HAP-1 (cell line): ENCODE measurements at places on chromosomes 1 and 21.

GRCh38 chr1:18974606-18975005, 18.1 kb upstream of the IFFO2 start:
- no peak for DNase-seq

GRCh38 chr1:26403656-26404055, 7.0 kb upstream of the LIN28A start:
- no peak for DNase-seq

DNA sequence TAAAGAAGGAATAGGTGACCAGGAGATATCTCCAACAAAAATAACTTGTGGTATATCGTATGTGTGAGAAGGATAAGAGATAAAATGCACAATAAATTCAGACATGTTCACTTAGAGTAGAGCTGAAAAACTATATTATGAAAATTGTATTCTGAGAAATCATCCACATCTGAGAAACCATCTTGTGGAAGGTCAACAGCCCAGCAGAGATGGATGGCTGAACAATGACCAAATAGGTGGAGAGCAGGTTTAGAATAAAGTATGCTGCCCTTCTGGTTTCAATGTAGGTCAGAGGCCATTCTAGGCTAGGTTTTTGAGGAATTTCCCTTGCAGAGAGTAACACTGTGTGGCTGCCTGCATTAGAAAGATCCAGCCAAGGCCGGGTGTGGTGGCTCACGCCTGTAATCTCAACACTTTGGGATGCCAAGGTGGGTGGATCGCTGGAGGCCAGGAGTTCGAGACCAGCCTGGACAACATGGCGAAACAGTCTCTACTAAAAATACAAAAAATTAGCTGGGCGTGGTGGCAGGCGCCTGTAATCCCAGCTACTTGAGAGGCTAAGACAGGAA, 8.8 kb upstream of the UAP1 start:
- DNase-seq: no peak

DNA sequence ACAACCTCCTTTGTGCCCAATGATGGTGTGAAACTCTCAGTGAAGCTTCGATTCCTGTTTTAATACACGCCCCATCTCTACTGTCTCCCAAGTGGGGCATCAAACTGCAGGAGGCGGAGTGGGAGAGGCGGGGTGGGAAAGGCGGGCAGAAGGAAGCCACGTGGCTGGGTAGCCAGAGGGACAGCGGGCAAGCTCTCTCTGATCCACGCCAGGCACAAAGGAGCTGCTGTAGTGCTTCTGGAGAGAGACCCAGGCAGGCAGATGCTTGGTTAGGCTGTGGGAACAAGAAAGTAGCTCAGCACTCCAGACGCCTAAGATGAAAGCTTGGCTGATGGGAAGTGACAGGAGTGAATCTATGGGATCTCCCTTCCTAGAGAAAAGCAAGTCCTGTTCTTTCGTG, 25.7 kb downstream of the TRIM67 start:
- DNase-seq: no peak

DNA sequence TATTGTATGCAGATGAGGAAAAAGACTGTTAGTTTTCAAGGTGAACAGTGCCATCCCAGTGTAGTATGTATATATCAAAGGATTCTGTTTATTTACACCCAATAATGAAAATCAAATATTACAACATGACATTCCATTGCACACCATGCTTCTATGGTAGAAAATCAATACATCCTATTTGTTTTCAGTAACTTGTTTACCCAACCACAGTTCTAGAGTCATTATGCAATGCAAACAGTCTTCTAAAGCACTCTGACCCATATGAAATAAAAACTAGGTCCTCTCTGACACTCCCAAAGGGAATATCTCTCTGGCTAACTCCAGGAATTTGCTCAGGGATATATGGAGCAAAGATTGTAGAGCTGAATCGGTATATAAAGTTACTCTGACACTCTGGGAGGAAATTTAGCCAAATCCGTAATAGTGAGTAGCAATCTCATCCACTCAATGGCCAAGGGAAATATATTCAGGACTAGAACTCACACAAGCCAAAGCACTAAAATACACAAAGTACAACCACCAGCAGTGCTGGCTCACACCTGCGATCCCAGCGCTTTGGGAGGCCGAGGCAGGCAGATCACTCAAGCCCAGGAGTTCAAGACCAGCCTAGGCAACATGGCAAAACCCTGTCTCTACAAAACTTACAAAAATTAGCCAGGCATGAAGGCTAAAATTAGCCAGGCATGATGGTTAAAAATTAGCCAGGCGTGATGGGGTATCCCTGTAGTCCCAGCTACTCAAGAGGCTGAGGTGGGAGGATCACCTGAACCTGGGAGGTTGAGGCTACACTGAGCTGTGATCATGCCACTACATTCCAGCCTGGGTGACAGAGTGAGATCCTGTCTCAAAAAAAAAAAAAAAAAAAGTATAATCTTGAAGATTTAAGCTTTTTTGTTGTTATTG, 75.2 kb downstream of the RERE start:
- no peak for DNase-seq

- no peak for DNase-seq
These were observed 27.5 kb downstream of the TMEM51 start for GRCh38 chr1:15180945-15181523.

GRCh38 chr21:15152591-15152990, 87.8 kb upstream of the NRIP1 start:
- no peak for DNase-seq

- DNase-seq: no peak
These were observed 232.3 kb upstream of the USP24 start for GRCh38 chr1:55447488-55447887.

DNA sequence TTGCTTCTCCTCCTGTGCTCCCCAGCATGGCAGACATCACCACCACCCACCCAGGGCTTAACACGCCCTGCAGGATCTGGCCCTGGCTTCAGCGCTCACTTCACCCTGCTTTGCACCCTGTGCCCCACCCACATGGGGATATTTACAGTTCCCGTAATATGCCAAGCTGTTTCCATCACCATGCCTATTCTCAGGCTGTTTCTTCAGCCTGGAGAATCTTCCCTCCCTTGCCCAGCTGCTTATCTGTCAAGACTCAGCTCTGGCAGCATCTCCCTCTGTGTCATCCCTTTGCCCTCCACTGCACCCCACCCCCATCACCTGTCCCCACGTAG, 3.6 kb upstream of the AHCYL1 start:
- no peak for DNase-seq

DNA sequence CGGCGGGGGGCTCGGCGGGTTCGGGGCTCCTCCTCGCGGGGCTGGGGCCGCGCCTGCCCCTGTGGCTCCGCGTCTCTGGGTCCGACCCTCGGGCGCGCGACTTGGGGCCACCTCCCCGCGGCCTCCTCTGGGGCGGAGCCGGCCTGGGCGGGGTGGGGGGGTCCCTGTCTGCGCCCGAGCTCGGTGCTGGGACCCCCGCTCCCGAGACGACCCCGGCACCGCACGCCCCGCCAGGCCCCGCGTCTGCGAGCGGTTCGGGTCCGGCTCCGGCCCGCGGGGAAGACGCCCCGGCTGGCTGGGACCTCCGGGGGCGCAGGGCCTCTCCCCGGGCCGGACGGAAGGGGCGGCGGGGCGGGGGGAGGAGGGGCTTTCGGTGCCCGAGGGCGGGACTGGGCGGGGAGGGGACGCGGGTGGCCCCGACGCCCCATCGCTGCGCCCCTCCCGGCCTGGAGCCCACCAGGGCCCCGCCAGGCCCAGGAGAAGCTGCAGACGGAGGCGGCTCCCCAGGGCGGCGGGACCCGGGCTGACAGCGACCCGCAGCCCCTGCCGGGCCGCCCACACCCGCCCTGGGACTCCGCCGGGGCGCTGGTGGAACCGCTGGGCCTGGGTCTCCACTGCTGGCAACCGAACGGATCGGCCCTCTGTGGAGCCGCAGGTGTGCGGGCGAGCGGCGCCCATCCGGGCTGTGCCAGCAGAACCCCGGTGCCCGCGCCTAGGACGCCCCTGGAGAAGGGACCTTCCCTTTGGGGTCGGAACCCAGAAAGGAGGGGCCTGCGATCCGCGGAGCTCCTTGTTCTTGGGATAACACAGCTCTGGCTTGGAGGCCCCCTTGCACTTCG, 610 bp downstream of the COL6A2 start:
- peak; percentile 50 for DNase-seq

- no peak for DNase-seq
These were observed 12.8 kb upstream of the ZSCAN20 start for GRCh38 chr1:33459691-33460090.

- DNase-seq: no peak
These were observed 65.5 kb downstream of the NID1 start for GRCh38 chr1:235999259-235999925.

DNA sequence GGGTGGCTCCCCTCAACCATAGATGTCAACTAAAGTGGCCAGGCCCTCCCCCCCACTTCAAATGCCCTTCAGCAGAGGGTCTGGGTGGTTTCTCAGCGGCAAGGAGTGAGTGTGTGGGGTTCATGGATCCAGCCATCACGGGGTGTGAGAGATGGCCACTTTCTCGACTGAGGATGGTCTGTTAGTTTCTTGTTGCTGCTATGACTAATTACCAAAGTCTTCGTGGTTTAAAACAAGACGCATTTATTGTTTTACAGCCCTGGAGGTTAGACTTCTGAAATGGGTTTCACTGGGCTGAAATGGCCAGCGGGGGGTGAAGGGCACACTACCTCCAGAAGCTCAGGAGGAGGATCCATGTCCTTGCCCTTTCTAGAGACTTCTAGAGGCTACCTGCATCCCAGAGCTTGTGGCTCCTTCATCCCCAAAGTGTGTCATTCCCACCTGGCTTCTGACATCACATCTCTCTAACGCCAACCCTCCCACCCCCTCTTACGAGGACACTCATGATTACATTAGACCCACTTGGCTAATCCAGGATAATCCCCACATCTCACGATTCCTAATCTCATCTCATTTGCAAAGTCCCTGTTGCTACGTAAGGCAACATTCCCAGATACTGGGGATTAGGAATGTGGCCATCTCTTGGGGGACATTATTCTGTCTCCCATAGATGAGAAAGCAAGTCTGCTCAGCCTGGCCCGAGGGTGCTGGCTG, 53.0 kb downstream of the EPHB2 start:
- DNase-seq: no peak

DNA sequence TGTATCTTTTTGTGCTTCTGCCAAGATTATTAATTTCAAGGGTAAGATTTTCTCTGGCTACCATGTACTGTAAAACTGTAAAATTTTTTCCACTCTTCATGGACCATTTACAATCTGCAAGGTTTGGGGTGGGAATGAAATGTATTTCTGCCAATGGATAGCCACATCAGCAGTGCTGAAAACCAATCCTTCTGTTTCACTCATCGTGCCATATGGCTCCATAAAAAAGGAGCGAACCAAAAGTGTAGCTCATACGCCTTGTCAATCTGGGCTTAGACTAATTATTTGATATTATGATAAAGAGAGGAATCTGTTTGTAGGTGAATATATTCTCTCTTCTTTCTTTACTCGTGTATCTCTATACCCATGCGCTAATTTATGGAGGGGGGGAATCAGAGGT, 3.0 kb upstream of the SLC44A5 start:
- DNase-seq: no peak

DNA sequence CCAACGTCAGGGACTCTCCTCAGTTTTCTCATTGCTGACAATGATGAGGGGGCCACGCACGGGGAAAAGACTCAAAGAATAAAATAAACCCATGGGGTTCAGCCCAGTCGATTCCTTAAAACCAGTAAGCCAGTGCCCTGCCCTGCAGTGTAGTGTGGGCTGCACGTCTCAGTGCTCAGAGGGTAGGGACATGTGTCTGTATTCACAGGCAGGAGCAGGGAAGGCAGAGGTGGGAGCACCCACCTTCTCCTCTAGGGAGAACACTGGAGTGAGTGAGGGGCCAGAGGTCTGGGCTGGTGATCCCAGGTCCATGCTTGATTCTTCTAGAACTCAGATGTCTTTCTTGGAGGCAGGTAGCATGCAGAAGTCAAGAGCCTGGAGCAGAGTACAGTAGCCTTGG, 303.6 kb downstream of the MATN1 start:
- DNase-seq: no peak
